Posterior vena cava (tissue), 2 donors: ENCODE measurements at places on chromosomes 4 and X. TPM values are rescaled to one million over a fixed set of nuclear protein-coding genes. Genes with fewer than 3 reads are reported as not detected.
A peak's percentile ranks its signal among the peaks of the same experiment; 100 is the strongest.

The FABP2 gene
- total RNA-seq = not detected

The FANCB gene
- 2.0 TPM for total RNA-seq

The DUSP21 gene
- not detected for total RNA-seq

The ASB12 gene
- total RNA-seq = not detected

The VEGFD gene
- total RNA-seq = 2.7 TPM

The HERC6 gene
- total RNA-seq = 7.3 TPM

The REELD1 gene
- total RNA-seq = not detected

The PDE6B gene
- total RNA-seq = 1.4 TPM

The H2BW1 gene
- not detected for total RNA-seq

The PTCHD1 gene
- 10.3 TPM for total RNA-seq

The IL1RAPL1 gene
- total RNA-seq = not detected

The ASMT gene
- total RNA-seq = 0.97 TPM

- peak; percentile 58 for DNase-seq
These were observed 262.8 kb downstream of the DKK2 start for GRCh38 chr4:106773076-106773905.

GRCh38 chrX:2933125-2933900 is 4.2 kb upstream of the ARSD start:
- no peak for DNase-seq

GRCh38 chr4:123386609-123387008 is 10.0 kb upstream of the SPRY1 start:
- no peak for DNase-seq

GRCh38 chr4:109183931-109184490 is 118.4 kb downstream of the COL25A1 start:
- no peak for DNase-seq

GRCh38 chrX:18252644-18253359 is 32.1 kb upstream of the BEND2 start:
- no peak for DNase-seq

DNA sequence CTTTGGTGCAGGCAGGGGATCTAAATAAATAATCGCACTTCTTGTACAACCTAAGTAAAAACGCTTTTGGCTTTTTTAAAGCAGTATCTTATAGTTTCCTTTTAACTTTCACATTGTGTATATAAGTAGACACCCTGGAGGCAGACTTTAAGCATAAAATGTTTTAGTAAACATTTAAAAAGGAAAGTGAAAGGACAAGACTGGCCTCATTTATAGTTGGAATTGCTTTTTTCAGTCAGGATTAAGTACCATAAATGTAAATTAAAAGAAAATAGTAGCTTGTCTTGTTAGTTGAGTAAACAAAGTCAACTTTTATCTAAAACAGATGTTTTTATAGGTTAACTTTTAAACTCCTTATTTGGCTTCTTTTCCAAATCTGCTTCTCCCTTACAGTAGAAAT is 39.7 kb downstream of the PTPN13 start:
- no peak for DNase-seq

DNA sequence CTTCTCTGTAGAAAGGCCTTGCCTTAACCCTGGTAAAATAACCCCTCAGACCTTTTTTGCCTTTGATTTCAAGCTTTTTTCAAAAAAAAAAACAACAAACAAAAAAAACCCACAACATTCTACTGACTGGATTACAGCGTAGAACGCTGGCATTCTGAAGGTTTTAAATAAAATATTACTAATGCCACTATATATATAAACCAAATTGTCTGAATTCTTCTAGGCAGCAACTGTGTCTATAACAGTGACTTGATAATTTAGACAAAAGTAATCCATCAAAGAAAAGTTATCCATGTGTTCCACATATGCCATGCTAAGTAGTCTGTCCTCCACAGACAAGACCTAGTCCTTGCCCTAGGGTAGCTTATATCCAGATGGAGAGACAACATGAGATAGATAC is 33.6 kb upstream of the CXCL8 start:
- DNase-seq = no peak

DNA sequence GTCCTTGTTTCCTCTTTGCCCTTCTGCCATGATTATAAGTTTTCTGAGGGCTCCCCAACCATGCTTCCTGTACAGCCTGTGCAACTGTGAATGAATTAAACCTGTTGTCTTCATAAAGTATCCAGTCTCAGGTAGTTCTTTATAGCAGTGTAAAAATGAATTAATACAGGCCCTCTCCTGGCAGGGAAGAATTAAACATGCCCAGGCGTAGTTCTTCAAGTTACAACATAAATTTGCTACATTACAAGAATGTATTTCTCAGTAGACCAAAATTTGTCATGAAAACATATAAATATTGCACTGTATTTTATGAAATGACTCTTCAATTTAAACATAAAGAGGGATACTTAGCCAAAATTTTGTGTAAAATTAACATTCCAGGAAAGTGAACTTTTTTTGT is 1089.9 kb upstream of the PCDH10 start:
- no peak for DNase-seq

DNA sequence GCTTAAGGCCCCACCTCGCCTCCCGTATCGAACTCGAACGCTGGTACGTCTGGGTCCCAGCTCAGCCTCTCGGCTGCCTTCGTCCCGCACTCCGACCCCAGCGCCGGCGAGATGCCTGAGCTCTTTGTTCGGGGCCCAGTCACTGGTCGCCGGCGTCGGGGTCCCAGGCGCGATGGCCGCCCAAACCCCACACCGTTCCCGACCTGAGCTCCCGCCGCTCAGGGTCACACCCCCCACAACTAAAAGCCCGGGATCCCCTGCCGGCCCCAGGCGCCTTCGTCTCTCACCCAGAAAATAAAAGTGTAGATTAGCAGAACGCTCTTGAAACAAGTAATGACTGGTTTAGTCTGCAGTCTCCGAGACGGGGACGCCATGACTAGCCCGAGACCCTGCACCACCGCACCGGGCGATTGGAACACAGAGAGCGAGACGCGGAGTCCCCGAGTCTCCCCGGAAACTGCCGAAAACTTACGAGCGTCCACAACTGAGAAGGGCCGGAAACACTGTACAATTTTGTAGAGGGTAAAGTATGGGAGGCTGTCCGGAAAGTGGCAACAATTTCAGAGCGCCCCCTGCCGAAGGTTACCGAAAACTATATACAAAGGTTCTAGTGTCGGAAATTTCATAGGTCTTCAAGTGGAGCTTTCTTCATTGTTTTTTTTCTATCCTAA is at the start of gene TSPAN6:
TSS of gene TSPAN6 (minus strand) at position 486 of the 671 bp plus-strand sequence. CDS start at position 374, 112 bp downstream.
- peak; percentile 90 for DNase-seq

DNA sequence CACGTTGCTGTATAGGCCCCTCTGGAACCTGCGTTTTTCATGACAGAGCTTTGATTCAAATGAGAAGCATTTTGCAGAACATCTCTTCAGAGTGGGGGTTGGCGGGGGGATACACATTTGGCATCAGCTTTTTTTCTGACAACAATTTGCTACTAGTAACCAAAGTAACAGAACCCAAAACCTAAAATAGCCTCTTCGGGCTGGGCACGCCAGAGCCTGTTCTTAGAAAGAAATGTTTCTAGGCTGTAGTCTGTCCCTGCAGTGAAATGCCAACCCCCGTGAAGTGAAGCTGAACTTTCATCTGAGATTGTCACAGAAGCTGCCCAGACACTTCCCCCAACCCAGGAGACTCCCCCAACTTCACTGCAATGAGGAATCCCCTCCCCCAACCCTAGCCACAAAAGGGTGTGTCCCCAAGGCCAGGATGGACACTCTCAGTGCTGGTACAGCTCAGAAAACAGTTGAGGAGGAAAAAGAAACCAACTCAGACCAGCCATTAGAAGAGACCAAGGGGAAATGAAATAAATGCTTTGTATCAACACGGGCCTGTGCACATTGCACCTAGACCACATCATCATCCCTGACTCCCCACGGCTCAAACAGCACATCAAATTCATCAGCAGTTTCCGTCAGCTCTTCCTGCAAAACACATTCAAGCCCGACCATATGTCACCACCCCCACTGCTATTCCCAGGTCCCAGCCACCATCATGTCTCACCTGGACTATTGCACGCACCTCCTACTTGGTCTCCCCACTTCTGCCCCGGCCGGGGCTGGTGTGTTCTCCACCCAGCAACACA is 8.4 kb upstream of the MAN2B2 start:
- DNase-seq = no peak

DNA sequence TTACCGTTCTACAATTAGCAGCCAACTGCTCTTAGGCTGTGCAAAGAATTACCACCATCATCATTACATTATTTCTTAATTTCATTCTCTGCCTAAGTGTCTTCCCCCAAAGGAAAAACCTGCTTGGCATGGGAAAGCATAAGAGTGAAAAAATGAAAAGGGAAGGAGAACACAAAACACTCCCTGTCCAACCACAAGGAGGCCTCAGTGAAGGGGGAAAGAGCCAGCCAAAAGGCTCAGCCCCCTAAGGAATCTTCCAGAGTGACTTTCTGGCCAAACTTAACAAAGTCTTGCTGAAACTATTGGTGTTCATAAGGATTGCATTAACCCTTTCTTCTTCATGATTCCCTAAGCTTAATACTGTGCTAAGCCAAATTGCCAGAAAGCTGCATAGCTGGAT is 287.4 kb downstream of the SMARCA1 start:
- no peak for DNase-seq

DNA sequence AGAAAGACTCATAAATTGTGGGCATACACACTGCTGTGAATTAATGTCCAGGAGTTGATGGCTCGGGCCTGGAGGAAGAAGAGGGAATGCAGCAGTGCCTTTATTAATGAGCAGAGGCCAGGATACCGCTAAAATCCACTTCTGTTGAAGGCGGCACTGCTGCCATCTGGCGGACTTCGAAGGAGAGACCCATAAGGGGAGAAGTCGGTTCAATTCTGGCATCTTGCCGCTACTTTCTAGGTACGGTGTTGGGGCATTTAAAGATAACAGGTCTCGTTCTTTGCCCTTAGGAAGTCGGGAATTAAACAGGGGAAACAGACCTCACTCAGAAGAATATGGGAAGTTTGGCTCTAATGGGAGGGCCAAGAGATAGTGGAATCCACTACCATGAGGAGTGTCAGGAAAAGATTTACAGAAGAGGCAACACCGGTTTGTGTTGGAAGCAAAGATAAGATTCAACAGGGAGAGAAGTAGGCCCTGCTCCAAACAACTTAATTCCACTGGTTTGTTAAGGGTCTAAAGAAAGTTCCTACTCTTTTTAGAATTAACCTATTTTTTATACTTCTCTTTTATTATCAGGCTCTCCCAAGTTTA is 133.6 kb upstream of the GIMD1 start:
- DNase-seq = no peak

GRCh38 chr4:74441744-74442143 is 3.2 kb upstream of the AREG start:
- no peak for DNase-seq

GRCh38 chrX:20743046-20743445 is 476.3 kb upstream of the RPS6KA3 start:
- no peak for DNase-seq

- no peak for DNase-seq
These were observed 79.4 kb upstream of the TNIP3 start for GRCh38 chr4:121243485-121243884.

DNA sequence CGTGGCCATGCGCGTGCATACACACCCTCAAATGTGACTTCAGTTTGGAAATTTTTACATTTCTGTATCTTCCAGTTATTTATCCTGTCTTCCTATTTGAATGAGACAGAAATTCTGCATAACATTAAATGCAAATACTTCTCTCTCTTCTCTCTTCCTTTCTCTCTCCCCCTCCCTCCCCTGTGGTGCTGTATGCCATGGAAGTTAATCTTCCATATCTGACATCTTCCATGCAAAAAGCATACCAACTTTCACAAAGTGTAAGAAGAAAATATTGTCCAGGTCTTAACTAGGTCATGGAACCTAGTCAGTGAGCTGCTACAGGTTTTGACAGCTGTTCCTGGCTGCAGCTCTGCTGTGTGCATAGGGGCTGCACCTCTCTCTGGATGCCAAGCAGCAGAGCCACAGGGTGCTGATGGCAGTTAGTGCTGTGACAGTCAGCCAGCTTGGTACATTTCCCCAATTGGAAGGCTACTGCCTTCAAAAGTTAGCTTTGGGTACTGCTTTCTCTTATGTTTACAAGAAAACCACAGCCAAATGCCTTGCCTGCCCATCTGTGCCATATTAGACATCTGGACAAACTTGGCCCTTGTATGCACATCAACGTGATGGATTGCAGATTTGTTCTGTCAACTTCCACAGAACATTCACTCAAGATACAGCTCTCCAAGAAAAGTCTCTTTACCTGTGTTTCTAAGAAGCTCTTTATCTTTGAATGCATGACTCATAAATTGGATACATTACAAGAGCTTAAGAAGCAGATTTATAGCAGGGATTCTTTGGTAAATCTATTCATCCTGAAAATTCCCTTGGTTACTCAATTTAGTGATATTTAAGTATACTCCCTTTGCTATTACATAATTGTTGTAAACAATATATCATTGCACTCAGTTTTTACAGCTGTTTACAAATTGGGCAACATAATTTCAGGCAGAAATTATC is 623.8 kb downstream of the EPHA5 start:
- no peak for DNase-seq

GRCh38 chr4:99593781-99594641 is 19.4 kb downstream of the MTTP start:
- no peak for DNase-seq

DNA sequence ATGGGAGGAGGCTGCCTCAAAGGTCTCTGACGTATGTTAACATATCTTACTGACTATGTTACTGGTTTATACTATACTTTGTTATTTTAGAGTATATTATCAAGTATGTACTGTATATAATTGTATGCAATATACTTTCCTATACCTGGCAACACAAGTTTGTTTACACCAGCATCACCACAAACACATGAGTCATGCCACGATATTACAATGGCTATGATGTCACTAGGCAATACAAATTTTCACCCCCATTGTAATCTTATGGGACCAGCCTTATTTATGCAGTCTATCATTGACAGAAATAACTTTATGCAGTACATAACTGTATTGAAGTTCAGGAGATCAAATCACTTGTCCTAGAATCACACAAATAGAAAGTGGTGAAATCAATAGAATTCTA is 329.9 kb upstream of the SLC7A11 start:
- DNase-seq = no peak

DNA sequence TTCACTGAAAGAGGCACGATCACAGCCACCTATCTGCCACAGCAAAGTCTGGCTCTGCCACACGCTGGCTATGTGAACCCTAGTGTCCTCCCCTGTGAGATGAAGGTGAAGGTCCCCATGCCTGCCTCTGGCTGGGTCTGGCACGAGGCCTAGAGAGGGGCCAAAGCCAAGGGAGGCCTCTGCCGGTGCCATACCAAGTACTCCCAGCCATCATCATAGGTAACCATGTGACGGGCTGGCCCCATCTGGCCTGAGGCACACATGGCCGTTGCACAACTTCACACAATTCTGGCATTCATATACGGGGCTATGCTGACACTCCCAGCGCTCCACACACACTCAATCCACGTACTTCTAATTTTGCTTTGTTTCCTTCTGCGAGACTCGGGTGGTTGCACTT is 15.3 kb downstream of the NOP14 start:
- peak; percentile 65 for DNase-seq
